ENCODE measurements at places on chromosomes 7 and 10.

DNA sequence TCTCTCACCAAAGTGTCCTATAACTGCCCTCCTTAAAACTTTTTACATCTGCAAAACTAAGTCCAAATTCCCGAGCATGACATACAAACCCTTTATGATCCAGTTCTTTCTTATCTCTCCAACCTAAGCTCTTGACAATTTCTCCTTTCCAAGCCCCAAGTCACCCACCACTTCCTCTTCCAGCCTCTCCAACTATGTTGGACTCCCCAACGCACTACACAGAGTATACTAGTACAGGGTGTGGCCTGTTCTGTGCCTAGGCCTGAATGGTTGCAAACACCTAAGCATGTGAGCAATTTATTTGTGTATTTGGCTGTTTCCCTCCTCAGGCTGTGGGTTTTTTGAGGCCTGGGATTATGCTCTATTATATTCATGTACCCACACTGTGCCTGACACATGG is 101.2 kb upstream of the APBB1IP start:
- no peak for DNase-seq

GRCh38 chr7:93242106-93242505 is 9.9 kb downstream of the VPS50 start:
- DNase-seq = no peak

DNA sequence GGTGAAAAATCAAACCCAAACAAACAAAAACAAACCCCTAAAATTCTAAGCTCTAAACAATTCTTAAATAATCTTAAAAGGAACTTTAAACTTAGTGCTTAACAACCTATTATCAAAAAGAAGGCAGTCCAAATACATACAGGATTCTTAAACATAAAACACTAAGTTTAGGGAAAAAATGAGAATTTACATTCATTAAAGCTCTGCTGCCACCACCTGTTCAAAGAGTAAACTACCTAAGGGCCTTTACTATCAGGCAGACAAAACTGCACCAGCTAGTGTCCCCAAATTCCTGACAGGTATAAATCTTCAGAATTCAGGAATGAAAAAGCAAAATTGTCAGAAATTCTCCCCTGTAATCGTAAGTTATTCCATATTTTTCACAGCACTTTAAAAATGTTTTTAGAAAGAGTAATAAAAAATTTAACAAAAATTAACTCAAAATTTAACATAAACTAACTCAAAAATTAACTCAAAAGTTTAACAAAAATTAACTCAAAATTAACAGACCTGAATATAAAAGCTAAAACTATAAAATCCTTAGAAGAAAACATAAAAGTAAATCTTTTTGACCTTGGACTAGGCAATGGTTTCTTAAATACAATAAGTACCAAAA is 55.1 kb downstream of the PDZD8 start:
- peak; percentile 38 for DNase-seq

GRCh38 chr10:12685261-12686058 is 316.1 kb downstream of the CCDC3 start:
- DNase-seq = no peak

DNA sequence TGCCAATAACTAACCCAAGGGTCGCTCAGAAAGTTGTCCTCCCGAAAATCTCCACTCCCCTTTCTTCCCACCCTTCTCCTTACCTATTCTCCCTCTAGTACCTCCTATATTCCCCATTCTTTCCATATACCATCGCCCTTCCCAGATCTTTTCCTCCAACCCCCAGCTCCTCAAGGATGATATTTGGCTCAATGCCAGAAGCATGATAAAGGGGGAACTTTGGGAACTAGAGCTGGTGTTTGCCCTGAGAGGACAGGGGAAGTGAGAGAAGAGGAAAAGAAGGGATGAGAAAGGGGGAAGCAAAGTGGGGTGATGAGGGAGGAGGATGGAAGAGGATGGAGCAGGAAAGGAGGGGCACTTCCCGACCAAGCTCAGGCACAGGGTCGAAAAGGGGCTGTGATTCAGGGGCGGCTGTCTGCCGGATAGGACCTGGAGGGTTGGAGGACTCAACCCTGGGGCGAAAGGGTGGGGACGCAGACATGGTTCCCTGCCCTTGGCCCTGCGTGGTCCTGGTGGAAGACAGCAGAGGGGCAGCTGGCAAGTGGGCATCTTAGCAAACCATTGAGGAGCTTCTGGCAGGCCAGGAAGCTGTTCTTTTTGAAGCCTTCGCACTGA is 1.8 kb downstream of the OIT3 start:
- no peak for DNase-seq

- DNase-seq = no peak
Measured at GRCh38 chr10:44396671-44397191, 11.8 kb upstream of the CXCL12 start.

DNA sequence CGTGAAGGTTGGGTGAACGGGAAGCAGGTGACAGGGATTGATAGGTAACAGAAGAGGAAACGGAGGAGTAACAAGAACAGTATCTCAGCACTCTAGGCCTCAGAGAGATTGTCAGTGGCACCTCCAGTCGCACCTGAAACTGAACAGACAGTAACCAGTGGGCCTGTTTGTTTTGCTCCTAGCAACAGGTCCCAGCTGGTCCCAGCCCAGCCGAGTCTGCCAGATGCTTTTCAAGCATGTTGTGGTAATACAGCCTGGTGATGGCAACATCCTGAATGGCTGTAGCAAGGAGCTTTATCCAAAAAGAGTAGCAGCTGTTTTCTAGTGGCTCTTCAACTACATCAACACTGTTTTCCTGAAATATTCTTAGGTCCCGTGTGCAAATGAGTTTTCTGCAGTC is 4.7 kb downstream of the CACNB2 start:
- DNase-seq = peak; percentile 62

- DNase-seq = no peak
Measured at GRCh38 chr10:24908793-24909423, 43.5 kb downstream of the PRTFDC1 start.
